Left ventricle myocardium inferior (tissue), 1 donor: ENCODE measurements at places on chromosomes 2 and 18. TPM values are rescaled to one million over a fixed set of nuclear protein-coding genes. Genes with fewer than 3 reads are reported as not detected.
A peak's percentile ranks its signal among the peaks of the same experiment; 100 is the strongest.

- no peak for DNase-seq
Observed at GRCh38 chr18:64090876-64091275, 58.0 kb downstream of the LINC00305 start.

DNA sequence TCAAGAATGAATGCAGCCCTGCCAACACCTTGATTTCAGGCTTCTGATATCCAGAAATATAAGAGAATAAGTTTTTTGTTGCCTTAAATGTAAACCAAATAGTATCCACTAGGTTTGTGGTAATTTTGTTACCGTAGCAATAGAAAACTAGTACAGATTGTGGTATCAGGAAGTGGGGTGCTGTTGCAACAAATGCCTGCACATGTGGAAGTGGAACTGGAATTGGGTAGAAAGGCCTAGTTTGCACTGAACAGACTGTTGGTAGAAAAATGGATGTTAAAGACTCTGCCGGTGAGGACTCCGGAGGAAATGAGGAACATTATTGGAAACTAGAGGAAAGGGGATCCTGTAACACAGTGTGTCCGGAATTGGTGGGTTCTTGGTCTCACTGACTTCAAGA lies 145.8 kb upstream of the MGAT5 start:
- DNase-seq: no peak

- DNase-seq: no peak
Observed at GRCh38 chr2:951224-952006, 766 bp downstream of the SNTG2 start.

- peak; percentile 26 for DNase-seq
Observed at GRCh38 chr2:64485961-64486360, 32.0 kb downstream of the LGALSL start.

DNA sequence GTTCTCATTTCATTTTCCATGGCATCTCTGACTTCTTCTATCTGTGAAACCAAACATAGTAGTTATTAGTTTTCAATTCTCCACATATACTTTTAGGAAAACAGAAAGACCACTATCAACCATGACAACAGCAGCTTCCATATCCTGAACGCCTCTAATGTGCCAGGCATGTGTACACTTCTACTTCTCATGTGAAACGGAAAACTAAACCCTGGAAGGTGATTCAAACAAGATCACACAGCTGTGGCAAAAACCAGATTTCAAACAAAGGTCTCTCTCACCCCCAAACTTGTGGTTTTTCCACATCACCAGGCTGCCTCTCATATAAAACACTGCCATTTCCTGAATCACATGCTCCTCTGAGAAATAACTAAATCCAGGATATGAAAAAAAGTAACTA lies 41.8 kb downstream of the PTCD3 start:
- DNase-seq: no peak

PSMG2 gene
- total RNA-seq: 39.5 TPM

PDE1A gene
- 17.3 TPM for total RNA-seq

DNA sequence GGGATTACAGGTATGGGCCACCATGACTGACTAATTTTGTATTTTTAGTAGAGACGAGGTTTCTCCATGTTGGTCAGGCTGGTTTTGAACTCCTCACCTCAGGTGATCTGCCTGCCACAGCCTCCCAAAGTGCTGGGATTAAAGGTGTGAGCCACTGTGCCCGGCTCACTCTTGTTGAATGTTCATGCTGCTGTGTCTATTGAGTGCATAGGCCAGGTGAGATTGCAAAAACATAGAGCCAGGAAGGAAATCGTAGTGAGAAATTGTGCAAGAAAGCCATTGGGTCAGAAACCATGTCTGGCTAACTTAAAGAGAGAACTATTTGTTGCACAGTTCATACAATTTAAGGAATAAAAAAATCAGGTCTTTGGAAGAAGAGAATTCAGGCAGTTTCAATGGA lies 45.5 kb upstream of the FZD5 start:
- DNase-seq: no peak

PROKR1 gene
- not detected for total RNA-seq

GRCh38 chr2:231450548-231450989 lies 13.7 kb downstream of the NCL start:
- no peak for DNase-seq

DNA sequence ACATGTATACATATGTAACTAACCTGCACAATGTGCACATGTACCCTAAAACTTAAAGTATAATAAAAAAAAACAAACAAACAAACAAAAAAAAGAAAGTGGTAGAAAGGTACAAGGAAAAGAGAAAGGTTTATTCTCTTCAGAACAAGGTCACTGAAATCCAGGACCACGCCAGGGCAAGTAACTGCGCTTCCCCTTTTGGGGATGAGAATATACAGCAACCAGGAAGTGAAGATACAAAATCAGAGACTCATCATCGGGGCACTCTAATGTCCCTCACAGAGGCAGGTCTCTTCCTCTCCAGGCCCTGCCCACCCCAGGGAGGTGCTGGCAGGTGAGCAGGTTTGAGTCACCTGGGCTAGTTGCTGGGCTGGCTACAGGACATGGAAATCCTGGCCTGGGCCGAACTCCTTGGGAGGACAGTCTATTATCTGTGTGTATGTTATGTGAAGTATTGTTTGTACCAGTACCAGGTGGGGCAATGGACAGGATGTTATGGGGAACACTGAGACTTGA lies 100.4 kb upstream of the GPR45 start:
- no peak for DNase-seq

GRCh38 chr2:10064932-10065772 lies 15.1 kb downstream of the CYS1 start:
- DNase-seq: no peak

GRCh38 chr2:201404699-201405280 lies 46.5 kb downstream of the TRAK2 start:
- no peak for DNase-seq

DNA sequence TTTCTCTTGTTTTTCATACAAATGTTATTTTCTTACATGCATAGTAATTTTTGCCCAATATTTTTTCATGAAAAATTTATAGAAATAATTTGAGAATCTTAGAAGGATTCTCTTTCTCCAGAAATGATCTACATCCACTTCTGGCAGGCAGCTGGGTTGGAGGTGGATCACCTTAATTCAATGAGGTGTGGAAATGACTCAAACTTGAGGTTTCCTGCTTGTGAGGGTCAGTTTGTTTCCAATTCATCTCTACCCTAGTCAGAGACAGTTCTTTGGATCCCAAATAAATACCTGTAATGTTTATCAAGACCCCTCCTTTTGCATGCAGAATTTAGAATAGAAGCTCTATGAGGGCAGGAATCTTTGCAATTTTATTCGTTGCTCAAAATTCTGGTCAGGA lies 35.0 kb upstream of the DYNAP start:
- no peak for DNase-seq

CASP10 gene
- 5.4 TPM for total RNA-seq

- DNase-seq: no peak
Observed at GRCh38 chr2:211376410-211376809, 820.0 kb downstream of the CPS1 start.

GRCh38 chr2:235766278-235766677 lies 272.4 kb downstream of the AGAP1 start:
- no peak for DNase-seq

DNA sequence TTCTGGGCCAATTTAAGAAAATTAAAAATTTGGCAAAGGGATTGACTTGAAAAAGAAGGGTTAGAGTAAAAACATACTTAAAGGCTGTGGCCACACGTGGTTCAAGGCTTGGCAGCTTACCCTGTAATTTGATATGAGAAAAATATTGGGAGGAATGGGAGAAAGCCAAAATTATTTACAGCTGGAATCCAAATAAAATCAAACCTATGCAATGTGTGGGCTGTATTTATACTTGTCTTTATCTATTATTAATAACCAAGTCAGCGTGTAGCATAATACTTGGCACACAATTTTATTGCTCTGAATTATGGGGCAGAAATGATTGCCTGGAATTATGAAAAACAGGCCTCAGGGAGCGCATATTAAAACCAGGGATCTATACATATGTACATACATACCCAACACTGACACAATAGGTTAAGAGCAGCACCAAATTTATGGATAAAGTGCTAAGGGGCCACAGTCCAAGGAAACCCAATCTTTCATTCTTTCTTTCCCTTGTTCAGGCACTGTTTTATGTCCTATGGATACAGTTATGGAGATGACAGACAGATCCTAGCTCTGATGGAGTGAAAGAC lies 35.6 kb downstream of the FAM124B start:
- no peak for DNase-seq

KCTD1 gene
- total RNA-seq: 6.4 TPM

DNA sequence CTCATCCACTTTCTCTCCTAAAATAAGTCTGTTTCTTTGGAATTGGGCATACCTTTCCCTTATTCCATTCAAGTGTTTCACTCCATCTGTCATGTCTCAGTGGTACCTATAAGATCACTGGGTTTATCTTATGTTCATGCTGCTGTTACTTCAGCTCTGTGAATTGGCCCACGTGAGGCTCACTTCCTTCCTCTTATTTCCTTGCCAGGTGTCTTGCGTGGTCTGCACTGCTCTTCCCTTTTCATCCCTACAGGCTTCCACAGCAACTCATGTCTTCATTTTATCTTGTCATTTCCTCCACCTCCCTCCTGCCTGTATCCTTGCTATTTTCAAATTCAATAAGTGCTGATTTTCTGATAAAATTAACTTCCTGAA lies 159.1 kb upstream of the ALPP start:
- no peak for DNase-seq

TFCP2L1 gene
- 0.14 TPM for total RNA-seq
